Fibroblast of the aortic adventitia (primary cell): ENCODE measurements at places on chromosomes 4 and X. TPM values are rescaled to one million over a fixed set of nuclear protein-coding genes. Genes with fewer than 3 reads are reported as not detected.

The KLHL15 gene
- total RNA-seq: 7.0 and 13.2 TPM in 2 replicates

The CD40LG gene
- total RNA-seq: not detected in 2 replicates

The SASH3 gene
- total RNA-seq: not detected in 2 replicates

The ESX1 gene
- not detected in 2 replicates for total RNA-seq

The KLHL34 gene
- not detected in 2 replicates for total RNA-seq

The F8 gene
- 6.4 and 7.8 TPM in 2 replicates for total RNA-seq

The PAGE2 gene
- not detected in 2 replicates for total RNA-seq

DNA sequence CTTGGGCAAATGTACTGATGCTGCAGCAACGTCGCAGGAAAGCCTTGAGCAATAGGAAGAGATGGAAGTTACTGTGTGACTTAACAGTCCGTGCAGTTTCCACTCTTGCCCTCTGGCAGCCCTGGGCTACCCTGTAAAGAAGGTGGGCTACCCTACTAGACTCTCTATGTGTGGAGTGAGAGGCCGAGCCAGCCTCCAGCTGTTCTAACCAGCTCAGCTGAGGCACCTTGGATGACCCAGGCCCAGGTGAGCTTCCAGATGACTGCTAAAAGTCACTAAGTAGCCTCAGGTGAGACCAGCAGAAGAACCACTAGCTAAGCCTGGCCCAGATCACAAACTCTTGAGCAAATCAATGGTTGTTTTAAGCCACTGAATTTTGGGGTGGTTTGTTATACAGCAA is 34.9 kb upstream of the PPP2R2C start:
- no peak for DNase-seq

- DNase-seq: no peak
Observed at GRCh38 chrX:19630228-19630627, 114.9 kb upstream of the MAP3K15 start.

DNA sequence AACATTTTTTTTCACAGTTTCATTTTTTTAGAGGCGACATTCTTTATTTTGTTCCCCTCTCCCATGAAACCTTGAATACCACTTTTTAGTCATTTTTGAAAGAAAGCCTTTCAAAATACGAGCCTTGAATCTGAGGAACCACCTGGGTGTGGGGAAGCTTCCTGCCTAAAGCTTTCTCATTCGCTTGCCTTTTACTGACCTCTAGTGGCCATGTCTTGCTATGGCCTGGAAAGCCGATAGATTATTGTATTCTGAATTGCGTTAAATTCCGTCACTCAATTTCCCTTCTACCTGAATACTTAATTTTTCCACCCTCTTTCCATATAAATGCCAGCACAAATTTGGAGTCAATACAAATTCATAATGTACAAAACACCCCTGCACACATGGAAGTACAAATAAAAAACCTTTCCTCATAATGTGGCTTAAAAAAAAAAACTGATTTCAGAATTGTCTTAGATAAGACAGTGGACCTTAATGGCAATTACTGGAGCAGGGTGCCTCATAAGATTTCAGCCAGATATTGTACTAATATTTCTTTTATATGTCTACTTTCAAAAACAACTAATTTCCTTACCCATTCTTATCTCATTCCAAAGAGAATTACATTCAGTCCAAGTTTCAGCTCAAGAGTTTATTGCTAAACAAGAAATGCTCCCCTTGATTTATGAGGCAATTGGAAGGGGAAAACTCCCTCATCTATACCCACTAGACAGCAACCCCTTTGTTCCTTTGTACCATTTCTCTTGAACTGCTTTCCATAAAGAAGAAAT is 217.9 kb downstream of the CENPC start:
- DNase-seq: peak; percentile 73

- peak; percentile 80 for DNase-seq
Observed at GRCh38 chr4:54525602-54526001, 132.2 kb upstream of the KIT start.

GRCh38 chr4:75038376-75038775 is 105.5 kb downstream of the PARM1 start:
- DNase-seq: no peak

- DNase-seq: no peak
Observed at GRCh38 chr4:70356185-70356584, 4.4 kb upstream of the SMR3A start.

DNA sequence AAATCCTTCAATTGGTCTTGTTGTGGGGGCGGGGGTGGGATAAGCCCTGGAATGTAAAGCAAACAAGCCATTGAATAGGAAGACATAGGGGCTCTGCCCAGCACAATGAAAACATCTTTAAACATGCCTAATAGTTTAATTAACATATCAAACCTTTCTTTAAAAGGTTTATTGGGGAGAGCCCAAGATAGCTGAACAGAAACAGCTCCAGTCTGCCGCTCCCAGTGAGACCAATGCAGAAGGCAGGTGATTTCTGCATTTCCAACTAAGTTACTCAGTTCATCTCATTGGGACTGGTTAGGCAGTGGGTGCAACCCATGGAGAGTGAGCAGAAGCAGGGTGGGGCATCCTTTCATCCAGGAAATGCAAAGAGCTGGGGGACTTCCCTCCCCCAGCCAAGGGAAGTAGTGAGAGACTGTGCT is 327.2 kb upstream of the CNKSR2 start:
- no peak for DNase-seq

- DNase-seq: no peak
Observed at GRCh38 chr4:121118344-121118743, 45.8 kb downstream of the TNIP3 start.

- peak; percentile 45 for DNase-seq
Observed at GRCh38 chr4:157217708-157218107, 2.8 kb upstream of the GRIA2 start.

DNA sequence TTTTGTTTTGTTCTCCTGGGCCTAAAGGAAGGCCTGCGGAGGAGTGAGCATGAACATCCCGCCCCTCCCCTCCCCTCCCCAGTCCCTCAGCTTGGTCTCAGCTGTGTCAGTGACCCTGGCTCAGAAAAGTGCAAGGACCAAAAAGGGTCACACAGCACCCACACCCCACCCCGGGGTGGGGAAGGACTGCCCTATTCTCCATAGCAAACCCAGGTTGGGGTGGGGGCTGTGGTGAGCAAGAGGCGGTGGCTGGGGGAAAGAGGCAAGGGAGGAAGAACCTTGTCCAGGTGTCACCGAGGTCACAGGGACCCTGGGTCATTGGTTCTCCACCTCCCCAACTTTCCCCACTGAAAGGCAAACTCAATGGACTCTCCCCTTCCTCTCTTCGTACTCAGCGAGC is 7.6 kb upstream of the MSX1 start:
- no peak for DNase-seq

DNA sequence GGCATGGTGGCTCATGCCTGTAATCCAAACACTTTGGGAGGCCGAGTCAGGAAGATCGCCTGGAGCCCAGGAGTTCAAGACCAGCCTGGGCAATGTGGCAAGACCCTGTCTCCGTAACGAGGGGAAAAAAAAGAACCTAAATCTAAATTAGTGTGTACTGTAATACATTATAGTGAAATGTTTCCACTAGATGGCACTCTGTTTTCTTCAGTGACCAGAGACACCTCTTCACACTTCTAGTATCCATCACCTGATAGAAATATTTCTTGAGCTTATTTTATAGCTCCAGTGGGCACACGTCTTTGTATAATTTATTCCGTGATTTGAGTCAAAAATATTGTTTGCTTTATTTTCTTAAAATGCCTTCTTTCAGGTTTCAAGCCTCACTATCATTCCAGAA is 600.9 kb upstream of the DIPK2B start:
- DNase-seq: peak; percentile 60

- no peak for DNase-seq
Observed at GRCh38 chrX:3462166-3462508, 115.7 kb upstream of the MXRA5 start.

GRCh38 chr4:40577588-40578253 is 51.9 kb downstream of the RBM47 start:
- DNase-seq: peak; percentile 85

GRCh38 chr4:40053161-40053560 is 3.5 kb upstream of the N4BP2 start:
- no peak for DNase-seq

GRCh38 chrX:9195199-9195880 is 161.4 kb upstream of the FAM9B start:
- DNase-seq: no peak

GRCh38 chr4:29861307-29861706 is 858.9 kb upstream of the PCDH7 start:
- no peak for DNase-seq

- no peak for DNase-seq
Observed at GRCh38 chrX:77436271-77436670, 10.9 kb upstream of the FGF16 start.

GRCh38 chr4:166274136-166274761 is 401.2 kb downstream of the TLL1 start:
- DNase-seq: no peak

DNA sequence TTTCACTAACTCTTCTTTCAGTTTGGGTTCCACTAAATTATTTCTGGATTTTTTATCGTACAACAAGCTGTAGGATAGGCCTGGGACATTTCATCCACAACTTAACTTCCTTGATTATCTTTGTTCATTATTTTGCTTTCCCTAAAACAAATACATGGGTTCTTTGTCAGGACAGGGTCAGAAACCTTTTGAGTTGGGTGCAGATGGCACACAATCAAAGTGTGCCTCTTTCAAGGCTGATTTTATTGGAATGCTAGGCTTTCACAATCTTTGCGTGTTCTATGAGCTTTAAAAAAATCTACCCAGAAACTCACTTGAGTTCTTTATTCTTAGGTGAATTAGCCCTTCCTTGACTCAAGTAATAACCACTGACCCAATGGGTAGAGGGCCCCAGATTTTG is 348.4 kb downstream of the FAM47B start:
- no peak for DNase-seq

DNA sequence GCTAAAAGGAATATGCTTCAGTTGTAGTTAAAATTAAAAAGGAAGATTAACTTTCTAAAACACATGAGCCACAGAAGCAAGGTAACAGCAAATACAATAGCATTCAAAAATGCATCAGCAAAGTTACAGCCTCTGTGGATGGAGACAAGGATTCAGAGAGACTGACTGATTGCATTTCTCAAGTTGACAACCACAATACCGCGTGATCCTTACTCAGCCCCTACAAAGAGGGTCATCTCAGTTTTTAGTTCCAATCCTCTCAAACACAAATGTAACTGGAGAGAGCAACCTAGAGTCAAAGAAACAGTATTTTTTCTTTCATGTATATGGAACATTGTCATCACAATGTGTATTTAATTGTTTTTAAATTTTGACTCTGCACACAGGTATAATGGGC is 14.2 kb upstream of the C1QTNF7 start:
- DNase-seq: no peak

DNA sequence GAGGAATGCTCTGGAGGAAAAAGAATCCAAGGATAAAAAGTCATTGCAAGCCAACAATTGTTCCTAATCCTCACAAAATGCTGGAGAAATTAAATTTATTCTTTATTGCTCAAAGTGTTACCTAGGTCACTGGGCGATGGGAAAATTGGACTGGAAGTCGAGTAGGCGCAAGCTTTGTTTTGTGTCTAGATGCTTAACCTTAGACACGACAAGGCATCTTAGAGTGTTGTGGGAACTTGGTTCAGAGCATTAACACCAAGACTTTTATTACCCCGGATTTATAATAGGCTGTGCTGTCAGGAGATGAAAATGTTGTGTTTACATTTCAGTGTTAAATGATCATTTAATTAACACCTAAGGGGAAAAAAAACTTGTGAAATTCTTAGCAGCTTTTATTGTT is 25.1 kb downstream of the SLIT2 start:
- no peak for DNase-seq

GRCh38 chr4:82842593-82842992 is 44.0 kb upstream of the SCD5 start:
- DNase-seq: peak; percentile 20

DNA sequence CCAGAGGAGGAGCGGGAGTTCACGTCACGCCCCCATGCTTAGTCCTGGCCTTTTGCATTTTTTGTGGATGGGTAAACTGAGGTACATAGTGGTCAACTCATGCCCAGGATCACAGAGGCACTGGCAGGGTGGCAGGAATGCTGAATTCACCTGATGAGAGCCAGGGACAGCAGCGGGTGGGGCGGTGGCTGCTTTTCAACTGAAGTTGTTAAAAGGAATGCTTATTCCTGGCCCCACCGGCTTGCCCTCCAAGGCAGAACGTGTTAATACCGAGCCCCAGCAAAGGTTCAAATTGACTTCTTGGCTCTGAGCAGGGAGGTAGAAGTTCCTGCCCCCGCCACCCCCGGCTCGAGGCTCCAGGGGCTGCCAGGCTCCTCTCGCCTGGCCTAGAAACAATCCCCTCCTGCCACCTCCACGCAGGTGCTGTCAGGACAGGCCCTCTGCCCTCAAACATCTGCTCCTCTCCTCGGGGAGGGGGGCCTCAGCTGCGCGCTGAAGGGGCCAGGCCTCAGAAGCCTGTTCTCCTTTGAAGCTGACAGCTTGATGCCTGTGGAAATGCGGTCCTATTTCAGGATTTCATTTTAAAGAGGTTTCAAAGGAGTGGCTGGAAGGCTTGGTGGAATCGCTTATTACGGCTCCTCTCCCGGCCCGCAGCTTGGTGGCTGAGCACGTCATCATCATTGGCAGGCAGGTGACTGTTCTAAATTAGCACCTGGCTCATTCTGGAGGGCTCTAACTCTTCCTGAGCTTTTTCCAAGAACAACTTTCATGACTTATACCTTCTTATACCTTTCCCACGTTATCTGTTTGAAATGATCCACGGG is 93.0 kb downstream of the PHKA2 start:
- DNase-seq: no peak

DNA sequence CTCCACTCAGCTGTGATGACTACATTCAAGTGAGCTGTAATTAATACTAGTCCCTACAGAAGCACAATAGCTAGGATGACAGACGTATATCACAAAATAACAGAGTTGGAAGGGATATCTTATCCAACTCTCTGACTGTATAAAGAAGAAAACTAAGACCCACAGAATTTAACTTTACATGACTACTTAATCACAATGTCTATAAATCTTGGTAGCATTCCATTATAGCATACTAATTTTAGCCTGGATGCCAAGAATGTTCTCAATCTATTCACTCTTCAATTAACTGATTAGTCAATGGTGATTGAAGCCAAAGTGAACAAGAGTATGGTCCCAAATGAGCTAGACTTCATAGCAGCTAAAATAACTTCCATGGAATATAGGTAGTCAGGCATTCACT is 31.2 kb downstream of the RPS6KA6 start:
- no peak for DNase-seq

DNA sequence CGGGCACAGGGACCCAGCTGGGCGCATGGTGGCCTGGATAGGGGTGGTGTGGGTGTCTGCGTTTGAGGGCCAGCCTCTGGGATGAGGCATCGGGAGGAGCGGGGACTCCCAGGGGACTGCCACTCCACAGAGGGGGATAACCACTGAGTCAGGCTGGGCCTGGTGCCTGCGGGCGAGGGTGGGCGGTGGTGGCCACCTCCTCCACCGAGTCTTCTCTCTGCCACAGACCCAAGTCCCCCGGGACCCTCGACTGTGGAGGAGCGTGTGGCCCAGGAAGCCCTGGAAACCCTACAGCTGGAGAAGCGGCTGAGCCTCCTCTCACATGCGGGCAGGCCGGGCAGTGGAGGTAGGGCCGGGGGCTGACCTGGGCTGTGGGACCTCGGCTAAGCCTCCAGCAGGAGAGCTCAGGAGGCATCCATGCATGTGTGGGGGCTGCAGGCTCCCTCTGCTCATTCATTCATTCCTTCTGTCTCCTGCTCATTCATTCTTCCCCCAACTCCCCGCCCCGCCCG is 26.4 kb downstream of the DOK7 start:
- no peak for DNase-seq
